NCI-H2029 (cell line): ENCODE measurements at places on chromosomes 12 and 14.
A peak's percentile ranks its signal among the peaks of the same experiment; 100 is the strongest.

DNA sequence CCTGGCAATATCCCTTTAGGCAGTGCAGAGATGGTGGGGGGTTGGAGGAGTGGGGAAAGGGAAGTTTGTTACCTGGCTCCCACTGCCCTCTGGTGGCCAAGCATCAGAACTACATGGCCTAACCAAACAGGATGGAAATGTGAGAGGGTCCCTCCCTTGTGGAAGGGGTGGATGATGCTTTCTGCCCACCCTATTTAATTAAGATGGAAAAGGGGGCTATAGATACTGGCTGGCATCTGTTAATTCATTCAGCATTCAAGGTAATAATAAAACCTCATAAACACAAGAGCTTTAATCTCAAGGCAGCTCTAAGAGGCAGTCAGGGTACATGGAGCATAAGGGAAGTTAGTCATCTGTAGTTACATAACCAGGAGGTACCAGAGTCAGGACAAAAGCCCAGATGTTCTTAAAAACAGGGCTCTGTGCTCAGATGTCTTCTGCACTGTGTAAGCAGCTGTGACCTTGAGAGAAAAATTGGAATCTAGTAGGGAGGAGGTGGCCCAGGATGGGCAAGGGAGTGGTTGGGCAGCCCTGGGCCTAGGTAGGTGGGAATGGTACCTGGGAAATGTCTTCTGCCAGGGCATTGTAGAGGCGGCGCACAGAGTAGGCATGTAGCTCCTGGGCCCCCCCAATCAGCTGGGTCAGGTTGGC is 4.6 kb downstream of the AP1G2 start:
- DNase-seq, result peak; percentile 66

DNA sequence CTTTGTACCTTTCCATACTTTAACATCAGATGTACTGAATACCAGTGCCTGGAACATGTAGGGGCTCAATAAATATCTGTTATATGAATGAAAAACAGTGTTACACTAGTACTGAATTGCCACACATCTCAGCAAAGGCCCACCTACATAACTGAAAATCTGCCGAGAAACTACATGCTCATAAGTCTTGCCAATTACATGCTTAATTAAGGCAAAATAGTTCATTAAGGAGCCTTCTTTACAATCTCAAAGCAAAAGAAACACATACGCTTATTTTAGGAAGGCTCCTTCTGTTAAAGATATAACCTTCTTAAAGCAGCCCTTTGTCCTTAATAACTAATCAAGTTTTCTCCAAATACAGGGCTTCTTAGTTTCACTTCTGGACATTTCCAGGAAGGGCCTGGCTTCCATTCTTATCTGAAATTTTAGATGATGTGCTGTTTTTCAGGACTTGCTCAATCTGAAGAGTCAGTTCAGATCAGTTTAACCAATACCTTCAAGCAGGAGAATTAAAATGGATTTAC is 11.5 kb downstream of the LIMA1 start:
- no peak for DNase-seq

DNA sequence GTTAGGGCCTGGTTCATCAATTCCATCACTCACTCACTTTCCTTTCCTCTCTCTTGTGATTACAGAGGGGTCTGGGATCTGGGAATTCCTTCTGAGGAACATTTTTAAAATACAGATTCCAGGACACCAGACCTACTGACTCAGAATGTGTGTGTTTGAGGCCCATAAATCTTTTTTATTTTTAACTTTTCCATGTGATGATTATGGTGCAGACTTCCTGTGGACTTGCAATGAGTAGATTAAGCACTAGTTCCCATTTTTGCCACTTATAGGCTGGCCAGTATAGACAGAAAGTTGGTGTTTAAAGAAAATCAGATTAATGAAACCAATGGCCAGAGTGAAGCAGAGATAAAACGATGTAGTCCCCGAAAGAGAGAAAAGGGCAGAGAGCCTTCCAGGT is 28.1 kb downstream of the SLC41A2 start:
- DNase-seq, result no peak

DNA sequence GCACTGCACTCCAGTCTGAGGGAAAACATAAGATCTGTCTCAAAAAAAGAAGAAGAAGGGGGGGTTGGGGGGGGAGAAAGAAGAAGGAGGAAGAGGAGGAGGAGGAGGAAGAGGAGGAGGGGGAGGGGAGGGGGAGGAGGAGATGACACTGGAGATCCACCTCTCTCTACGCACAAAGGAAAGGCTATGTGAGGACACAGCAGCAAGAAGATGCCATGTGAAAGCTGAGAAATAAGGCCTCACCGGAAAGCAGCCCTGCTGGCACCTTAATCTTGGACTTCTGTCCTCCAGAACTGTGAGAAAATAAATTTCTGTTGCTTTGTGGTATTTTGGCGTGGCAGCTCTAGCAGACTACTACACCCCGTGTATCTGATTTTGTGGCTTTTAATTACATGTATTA is 477.9 kb downstream of the MED13L start:
- DNase-seq, result no peak

- no peak for DNase-seq
These were observed 2.2 kb upstream of the CSAD start for GRCh38 chr12:53182903-53183302.

DNA sequence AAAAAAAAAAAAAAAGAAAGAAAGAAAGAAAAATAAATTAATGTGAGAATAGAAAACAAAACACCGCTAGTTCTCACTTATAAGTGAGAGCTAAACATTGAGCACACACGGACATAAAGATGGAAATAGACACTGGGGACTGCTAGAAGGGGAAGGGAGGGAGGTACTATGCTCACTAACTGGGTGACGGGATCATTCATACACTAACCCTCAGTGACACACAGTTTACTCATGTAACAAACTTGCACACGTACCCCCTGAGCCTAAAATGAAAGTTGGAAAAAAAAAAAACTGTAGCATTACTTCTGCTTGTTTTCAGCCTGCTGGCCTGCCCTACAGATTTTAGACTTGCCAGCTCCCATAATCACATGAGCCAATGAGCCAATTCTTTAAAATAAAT is 10.5 kb upstream of the PRMT5 start:
- DNase-seq, result no peak

DNA sequence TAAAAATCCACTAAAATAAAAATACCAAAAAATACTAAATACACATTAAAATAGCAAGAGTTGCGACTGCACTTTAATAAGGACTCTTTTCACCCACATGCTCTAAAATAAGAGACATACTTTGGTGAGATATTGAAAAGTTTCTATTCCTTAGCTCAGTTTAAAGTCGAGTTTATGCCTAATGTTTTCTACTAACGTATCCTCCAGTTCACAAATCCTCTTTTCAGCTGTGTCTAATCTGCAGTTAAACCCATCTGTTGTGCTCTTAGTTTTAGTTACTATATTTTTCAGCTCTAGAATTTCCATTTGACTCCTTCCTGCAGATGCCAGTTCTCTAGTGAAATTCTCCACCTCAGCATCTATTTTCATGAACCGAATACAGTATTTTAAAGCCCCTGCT is 63.8 kb downstream of the CDK17 start:
- DNase-seq, result no peak
